DMS53 (cell line): ENCODE measurements at places on chromosomes 2 and 18.
A peak's percentile ranks its signal among the peaks of the same experiment; 100 is the strongest.

- no peak for DNase-seq
Observed at GRCh38 chr2:150889141-150889540, 372.5 kb downstream of the RBM43 start.

DNA sequence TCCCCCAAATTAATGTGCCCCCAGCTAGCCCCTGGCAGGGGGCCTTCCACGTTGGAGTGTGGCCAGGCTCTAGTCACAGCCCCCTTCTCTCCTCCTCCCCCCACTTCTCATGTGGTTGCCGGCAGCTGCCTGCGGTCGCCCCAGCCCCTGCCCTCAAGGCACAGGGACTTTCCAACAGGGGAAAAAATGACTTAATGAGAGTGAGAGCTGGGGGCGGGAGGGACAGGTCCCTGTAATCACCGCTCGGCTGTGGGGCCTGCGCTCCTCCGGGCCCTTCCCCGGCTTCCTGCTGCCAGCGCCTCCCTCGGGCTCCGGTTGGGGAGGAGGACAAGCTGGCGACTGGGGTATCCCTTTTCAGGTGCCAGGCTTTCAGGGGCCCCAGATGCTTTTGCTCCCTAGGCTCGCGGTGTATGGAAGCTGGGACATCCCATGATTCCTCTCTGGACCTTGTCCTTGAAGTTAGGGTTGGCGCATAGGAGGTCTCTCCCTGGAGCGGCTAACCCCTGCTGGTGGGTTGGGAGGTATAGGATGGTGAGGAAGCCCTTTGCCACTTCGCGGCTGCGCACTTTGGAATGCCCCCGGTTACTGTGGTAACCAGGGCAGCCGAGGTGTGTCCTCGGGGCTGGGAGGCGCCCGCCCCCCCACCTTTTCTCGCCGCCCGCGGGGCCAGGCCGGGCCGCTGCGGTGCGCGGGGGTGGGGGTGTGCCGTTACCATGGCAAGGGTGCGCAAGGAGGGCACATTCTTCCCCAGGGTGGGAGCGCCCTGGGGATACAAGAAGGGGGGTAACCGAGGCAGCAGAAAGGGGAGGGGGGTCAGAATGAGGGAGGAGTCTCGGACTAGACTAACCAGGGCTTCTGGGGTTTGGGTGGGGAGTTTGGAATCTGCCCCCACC lies 16.1 kb downstream of the WNT10A start:
- DNase-seq: peak; percentile 82

- DNase-seq: peak; percentile 69
Observed at GRCh38 chr2:209473930-209474419, 50.1 kb downstream of the MAP2 start.

DNA sequence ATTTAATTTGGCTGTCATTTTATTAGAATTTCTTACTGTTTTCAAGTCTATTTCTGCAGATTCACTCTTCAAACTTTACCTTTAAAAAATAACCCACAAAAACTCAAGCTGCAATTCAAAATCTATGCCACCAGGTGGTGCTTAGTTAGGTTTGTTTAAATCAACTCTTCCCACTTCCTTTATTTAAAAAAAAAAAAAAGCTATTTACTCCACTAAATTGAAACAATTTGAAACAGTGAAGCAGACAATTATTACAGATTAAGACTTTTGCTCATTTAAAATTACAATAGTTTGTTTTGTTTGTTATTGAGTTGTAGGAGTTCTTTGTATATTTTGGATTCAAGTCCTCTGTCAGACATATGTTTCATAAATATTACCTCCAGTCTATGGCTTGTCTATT lies 300.0 kb downstream of the PDE11A start:
- DNase-seq: peak; percentile 74

DNA sequence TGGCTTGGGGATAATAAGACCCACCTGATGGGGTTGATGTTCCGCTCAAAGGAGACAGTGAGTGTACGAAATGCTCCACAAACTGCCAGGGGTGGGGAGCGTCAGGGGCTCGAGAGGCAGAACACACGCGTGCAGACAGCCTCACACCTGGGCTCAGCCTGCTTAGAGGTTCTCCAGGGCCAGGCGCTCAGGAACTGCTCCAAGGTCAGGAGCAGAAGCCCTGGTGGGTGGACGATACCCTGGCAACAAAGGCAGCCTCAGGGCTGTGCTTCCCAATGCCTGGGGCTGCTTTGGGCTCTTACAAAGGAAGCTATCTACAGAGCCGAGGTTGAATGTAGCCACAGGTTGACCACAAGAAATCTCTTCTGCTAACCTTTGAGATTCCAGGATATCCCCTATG lies 114.4 kb downstream of the CLIP4 start:
- no peak for DNase-seq

GRCh38 chr2:126863336-126864015 lies 35.2 kb upstream of the TEX51 start:
- no peak for DNase-seq

DNA sequence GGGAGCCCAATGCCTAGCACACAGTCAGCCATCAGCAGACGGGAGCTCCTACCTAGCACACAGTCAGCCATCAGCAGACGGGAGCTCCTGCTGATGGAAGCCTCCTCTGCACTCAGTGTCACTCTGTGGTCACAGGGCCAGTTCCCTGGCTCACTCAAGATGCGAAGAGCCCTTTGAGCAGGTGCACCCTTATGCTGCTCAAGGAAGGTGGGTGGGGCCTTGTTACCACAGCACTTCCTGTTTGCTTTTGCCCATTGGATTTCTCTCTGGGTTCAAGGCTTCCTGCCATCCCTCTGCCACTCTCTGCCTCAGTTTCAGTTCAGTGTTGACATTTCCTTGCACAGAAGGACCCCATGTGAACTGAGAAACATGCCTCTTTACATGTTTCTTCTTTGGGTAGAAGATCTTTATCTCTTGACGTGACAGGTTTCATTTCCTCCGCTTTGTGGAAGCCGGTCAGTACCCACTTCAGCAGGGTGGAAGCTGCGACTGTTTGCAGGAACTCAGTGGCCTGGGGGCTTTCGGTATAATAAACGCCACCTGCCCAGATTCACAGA lies 11.6 kb downstream of the TRIB2 start:
- DNase-seq: peak; percentile 23

GRCh38 chr2:121128741-121129659 lies 156.0 kb downstream of the TFCP2L1 start:
- peak; percentile 91 for DNase-seq

DNA sequence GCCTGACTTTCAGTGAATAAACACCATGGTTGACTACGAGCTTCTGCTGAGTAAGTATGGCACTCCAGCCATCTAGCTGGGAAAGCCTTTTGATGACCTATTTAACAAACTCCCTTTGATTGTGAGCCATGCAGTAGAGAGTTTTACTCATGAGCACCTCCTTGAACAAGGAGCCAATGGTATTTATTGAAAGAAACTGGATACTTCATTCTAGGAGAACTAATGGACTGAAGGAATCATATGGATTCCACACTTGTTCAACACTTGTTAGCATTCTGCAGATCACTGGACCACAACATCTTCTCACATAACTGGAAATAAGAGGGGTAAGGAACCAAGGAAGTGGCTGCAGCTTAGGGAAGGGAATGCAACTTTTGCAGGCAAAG lies 320.9 kb upstream of the ETAA1 start:
- DNase-seq: no peak

GRCh38 chr18:3441290-3441689 lies 8.7 kb upstream of the TGIF1 start:
- peak; percentile 62 for DNase-seq

GRCh38 chr2:1821530-1821929 lies 77.2 kb upstream of the PXDN start:
- DNase-seq: no peak

- peak; percentile 75 for DNase-seq
Observed at GRCh38 chr2:235494716-235495372, 1.0 kb downstream of the AGAP1 start.
